ENCODE measurements at places on chromosomes 6 and 20. TPM values are rescaled to one million over a fixed set of nuclear protein-coding genes. Genes with fewer than 3 reads are reported as not detected.

Gene TRIM40
- not detected for total RNA-seq

Gene CENPW
- total RNA-seq = 78.4 TPM

Gene ANKRD66
- total RNA-seq = not detected

Gene EPM2A
- 13.0 TPM for total RNA-seq

Gene ZNF831
- not detected for total RNA-seq

Gene CGA
- total RNA-seq = not detected

Gene SYNGAP1
- 77.6 TPM for total RNA-seq

Gene HLA-DRA
- total RNA-seq = not detected

Gene CNKSR3
- total RNA-seq = 10.5 TPM

Gene C2
- 1.2 TPM for total RNA-seq

Gene MRPS18B
- total RNA-seq = 70.3 TPM

Gene ARMC12
- 1.0 TPM for total RNA-seq

Gene PDE7B
- total RNA-seq = not detected

Gene SLC2A10
- total RNA-seq = 0.37 TPM

Gene ZC3H12D
- total RNA-seq = 0.30 TPM

Gene RTF2
- 99.1 TPM for total RNA-seq

Gene KCNQ5
- total RNA-seq = 17.8 TPM

Gene SLC35D3
- not detected for total RNA-seq

Gene BNIP5
- total RNA-seq = not detected

Gene SOX18
- total RNA-seq = 0.70 TPM

Gene MBOAT1
- total RNA-seq = 6.3 TPM

Gene VSTM2L
- 23.3 TPM for total RNA-seq

Gene EDN3
- not detected for total RNA-seq

Gene SAMD5
- 4.3 TPM for total RNA-seq

Gene MEP1A
- total RNA-seq = not detected

Gene C6orf58
- total RNA-seq = 0.64 TPM

Gene SALL4
- 18.4 TPM for total RNA-seq

Gene CD24
- 10.2 TPM for total RNA-seq

Gene PPIL6
- total RNA-seq = 1.8 TPM

Gene TCP11
- not detected for total RNA-seq

Gene MAP1LC3A
- 16.9 TPM for total RNA-seq

Gene PRKN
- total RNA-seq = 1.2 TPM

Gene ELOVL4
- total RNA-seq = 7.9 TPM

Gene KHDC1L
- not detected for total RNA-seq

Gene ABHD16A
- total RNA-seq = 36.3 TPM

Gene FAM83B
- total RNA-seq = 0.41 TPM

Gene RIMS1
- 0.50 TPM for total RNA-seq

Gene MYO6
- total RNA-seq = 2.8 TPM

All from A673 (cell line).